ENCODE measurements at places on chromosomes 13 and 19.

DNA sequence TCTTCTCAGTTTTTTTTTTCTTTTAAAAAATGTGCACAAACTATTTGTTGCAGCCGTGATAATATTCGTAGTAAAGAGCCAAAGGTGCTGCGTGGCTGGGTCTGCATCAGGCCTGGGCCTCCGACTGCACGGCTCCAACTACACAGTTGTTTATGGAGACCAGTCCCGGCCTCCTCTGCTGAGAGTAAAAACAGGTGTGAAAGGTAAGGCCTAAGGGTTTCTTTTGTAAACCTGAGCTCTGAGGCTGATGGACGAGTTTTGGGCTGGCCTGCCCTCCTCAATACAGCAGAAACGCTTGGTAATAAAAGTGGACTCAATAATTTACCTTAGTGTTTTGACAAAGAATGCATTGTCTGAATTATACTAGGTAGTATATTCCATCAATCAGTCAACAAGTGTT, 3.9 kb downstream of the MBNL2 start:
- DNase-seq, result no peak

GRCh38 chr19:35818445-35818844, 5.8 kb upstream of the PRODH2 start:
- DNase-seq, result no peak

DNA sequence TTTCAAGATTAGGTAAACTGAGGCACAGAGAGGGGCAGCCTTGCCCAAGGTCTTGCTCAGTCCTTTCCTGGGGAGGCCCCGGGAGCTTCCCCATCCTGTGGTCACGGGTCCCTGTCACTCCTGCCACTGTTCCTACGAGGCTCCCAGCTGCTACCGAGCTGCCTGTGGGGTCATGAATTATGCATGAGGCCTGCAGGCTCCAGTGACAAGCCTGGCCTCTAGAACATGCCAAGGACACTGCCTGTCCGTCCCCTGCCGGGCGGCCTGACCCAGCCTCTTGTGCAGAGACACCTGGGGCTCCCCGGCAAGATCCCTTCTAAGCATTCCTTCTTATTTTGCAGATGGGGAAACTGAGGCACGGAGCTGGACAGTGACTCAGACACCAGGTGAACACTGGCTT, 2.7 kb downstream of the FCHO1 start:
- DNase-seq, result no peak

DNA sequence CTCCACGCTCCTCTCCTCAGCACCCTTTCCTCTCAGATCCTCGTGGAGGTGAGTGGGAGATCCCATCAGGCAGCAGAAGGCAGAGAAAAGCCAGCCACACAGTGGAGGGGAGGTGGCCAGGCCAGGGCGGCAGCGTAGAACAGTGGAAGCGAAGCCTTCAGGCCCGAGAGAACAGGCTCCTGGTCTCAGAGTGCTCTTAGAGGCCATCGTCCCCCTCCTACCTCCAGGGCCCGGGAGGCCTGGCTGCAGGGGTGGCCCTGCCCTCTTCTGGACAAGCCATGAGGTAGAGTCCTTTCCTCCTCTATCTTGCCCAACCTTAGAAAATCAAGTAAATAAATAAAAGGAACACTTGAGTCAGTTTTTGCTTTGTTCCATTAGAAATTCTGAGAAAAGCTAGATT, 202.0 kb downstream of the KATNAL1 start:
- no peak for DNase-seq

DNA sequence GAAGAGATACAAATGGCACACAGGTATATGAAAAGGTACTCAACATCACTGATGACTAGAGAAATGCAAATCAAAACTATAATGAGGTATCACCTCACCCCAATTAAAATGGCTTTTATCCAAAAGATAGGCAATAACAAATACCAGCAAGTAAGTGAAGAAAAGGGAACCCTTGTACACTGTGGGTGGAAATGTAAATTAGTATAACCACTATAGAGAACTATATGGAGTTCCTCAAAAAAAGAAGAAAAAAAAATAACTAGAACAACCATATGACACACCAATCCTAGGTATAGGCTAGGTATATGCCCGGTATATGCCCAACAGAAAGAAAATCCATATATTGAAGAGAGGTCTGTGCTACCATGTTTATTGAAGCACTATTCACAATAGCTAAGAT, 150.9 kb downstream of the VWA8 start:
- no peak for DNase-seq

DNA sequence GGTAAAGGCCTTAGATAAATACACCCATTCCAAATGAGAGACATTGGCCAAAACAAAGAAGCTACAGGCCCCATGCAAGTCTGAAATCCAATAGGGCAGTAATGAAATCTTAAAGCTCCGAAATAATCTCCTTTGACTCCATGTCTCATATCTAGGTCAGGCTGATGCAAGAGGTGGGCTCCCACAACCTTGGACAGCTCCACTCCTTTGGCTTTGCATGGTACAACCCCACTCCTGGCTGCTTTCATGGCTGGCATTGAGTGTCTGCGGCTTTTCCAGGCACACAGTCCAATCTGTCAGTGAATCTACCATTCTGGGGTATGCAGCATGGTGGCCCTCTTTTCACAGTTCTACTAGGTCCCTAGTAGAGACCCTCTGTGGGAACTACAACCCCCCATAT, 762.5 kb downstream of the LIG4 start:
- DNase-seq, result no peak

- no peak for DNase-seq
Observed at GRCh38 chr19:41096353-41096752, 8.1 kb downstream of the CYP2A13 start.

- DNase-seq, result no peak
Observed at GRCh38 chr19:29017788-29018187, 195.2 kb downstream of the UQCRFS1 start.

DNA sequence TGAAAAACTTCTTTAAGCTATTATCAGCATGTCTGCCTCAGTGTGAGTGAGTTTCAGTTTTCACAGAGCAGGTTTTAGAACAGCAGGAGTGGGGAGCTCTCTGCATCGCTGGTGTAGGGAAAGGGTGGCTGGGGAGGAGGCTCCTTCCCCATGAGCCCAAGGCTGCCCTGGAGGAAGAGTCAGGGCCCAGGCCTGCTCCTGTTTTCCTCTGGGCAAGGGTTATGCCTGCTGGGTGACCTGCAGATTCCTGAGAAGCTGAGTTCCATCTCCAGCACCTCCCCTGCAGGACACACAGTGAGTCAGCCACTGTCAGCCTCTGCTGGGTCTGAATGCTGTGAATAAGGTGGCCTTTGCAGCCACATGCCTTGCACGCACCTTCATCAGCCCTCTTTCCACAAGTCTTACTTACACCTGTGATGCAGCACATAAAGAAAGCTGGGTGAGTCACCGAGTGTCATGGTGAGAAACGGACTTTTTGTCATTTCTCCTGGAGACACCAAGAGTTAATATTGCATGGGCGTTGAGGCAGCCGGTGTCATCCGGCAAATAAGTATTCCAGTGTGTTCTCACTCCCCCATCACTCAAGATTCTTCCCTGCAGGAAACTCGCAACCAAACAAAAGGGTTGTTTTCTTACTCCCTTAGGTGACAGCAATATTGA, 186.4 kb upstream of the KL start:
- DNase-seq, result no peak

- DNase-seq, result no peak
Observed at GRCh38 chr13:44566601-44567000, 9.5 kb downstream of the TSC22D1 start.

DNA sequence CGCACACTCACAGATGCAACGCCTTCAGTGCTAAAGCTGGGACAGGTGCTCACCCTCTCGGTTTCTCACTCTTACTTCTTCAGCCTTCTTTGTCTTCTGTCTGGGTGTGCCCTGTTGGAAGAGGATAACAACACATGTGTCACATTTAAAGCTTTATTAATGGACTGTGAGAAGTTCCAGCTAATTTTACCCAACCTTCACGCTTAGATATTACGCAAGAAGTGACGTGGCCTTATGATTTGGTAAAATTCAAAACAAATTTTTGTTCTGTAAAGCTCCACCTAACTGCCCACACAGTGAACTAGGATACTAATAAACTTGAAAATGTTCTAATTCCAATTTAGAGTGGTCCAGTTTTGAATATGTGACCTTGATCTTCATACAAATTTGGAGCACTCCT, 66.7 kb upstream of the LRCH1 start:
- no peak for DNase-seq

DNA sequence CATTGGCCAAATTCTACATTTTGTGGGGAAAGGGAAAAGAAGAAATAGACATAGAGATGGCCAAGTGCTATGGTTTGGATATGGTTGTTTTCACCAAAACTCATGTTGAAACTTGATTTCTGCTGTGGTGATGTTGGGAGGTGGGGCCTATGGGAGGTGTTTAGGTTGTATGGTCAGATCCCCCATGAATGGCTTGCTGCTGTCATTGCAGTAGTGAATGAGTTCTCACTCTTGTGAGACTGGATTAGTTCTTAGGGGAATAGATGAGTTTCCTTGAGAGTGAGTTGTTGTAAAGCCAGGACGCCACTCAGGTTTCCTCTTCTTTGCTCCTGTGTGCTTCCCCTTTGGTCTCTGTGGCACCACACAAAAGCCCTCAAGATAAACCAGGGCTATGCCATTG, 242.6 kb upstream of the RFC3 start:
- no peak for DNase-seq

DNA sequence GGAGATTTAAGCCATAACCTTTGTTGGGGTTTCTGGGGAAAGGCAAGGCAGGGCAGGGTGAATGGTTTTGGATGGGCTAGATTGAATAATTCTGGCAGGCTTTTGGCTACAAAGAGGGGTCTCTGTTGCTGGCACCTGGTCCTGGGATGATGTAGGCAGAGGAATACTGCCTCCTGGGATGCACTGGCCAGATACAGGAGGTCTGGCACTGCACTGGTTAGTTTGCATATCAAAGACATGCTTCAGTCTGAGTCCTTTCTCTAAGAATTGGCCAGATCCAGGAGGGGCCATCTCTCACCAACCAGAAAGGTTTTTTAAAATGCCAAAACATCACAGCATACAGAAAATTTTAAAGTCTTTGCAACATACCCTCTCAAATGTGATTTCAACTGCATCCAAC, 8.0 kb upstream of the MEDAG start:
- no peak for DNase-seq

DNA sequence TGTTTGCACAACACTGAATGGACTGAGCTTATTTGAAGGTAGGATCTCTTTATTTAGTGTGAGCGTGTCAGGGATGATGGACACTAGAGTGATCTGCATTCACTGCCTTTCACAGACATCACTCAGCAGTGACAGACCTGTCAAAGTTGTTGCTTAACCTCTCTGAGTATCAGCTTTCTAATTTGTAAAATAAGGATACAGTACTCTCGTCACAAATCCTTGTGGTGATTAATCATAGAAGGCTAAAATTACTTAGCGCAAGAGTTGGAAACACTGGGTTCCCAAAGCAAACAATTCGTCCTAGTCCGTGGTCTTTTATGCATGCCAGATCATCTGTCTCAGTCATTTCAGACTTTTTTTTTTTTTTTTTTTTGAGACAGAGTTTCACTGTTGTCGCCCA, 16.6 kb downstream of the CARD8 start:
- DNase-seq, result no peak

GRCh38 chr13:45541806-45542205, 73.7 kb downstream of the ERICH6B start:
- no peak for DNase-seq

DNA sequence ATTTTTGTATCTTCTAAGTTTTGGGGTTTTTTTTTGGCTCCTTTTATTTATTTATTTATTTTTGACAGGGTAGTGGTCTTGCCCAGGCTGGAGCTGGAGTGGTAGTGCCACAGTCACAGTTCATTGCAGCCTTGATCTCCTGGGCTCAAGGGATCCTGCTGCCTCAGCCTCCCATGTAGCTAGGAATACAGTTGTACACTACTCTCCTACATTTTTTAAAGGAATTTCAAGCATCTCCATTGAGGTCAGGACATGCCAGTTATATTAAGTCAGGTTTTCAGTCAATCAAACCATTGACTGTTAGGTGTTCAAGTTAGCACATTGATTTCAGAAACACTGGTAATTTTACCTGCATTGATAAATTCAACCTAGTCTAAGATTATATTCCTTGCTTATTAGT, 480.5 kb upstream of the SPRY2 start:
- DNase-seq, result no peak

DNA sequence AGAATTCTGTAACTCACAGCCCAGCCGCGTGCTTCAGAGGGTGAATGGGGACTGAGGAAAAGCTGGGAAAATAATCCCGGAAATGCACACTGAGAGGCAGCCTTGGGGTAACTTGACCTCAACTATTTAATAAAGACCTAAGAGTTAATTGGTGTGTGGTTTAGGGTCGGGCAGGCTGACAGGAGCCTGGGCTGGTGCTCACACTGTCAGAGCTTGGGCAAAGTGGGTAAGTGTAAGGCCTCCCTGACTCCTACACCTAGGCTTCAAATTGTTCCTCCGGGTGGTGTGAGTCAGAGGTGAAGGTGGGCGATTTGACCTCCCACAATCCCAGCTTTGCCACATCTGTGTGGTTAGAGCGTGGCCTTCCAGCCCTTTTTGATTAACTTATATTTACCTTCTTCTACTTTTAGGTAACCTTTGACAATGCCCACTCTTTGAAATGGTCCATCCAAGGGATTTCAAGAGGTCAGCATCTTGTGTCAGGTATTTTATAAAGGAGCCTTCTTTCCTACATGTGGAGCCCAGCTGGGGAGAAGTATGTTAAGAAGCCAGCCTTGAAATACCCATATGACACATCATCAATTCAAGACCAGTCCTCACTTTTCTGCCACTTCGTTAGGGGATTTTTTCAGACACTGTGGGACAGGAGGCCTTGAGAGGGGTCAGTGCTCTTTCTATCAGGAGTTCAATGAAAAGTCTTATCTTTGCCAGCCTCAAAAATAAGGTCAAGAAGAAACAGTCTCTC, 114.2 kb downstream of the NUFIP1 start:
- DNase-seq, result no peak

GRCh38 chr19:39247701-39248664, 673 bp downstream of the IFNL4 start:
- DNase-seq, result no peak

GRCh38 chr13:76630629-76631230, 255.5 kb downstream of the KCTD12 start:
- DNase-seq, result no peak

DNA sequence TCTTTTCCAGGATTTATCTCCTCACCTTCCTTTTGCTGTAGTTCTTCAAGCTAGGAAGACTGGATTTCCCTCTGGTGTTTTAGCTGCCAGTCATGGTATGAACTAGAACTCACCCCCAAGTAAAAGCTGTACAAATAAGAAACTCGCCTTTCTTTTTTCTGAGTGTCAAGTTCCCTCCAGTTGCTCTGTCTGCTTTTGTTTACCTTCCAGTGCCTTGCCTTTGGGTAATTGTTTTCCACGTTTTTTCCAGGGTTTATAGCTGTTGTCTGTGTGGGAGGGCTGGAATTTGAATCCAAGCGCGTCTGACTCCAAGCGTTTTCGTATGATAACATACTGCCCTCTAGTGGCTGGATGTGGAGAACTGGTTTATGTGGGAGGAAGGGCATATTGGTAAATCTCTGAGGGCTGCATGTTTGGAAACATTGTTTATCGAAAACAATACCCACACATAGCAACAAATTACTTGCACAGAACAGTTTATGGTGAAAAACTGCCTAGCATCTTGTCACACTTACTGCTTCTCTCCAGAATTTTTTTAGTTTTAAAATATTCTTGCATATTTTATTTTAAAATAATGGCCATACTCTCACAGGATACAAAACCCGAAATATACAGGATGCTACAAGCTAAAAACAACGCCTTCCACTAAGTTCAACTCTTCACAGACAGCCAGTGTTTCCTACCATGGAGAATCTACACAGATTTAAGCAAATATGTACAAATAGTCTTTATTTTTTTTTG, 19.2 kb downstream of the RCN3 start:
- DNase-seq, result peak; percentile 94

GRCh38 chr13:42378383-42378780, 106.4 kb downstream of the AKAP11 start:
- DNase-seq, result no peak

- no peak for DNase-seq
Observed at GRCh38 chr13:42114912-42115311, 66.5 kb downstream of the DGKH start.
